Osteocyte (in vitro differentiated cells): ENCODE measurements at places on chromosomes 12 and 14.

- DNase-seq: no peak
Observed at GRCh38 chr14:34175574-34175973, 224.7 kb upstream of the EGLN3 start.

GRCh38 chr14:96039633-96040311 lies 610 bp downstream of the C14orf132 start:
- DNase-seq: no peak

DNA sequence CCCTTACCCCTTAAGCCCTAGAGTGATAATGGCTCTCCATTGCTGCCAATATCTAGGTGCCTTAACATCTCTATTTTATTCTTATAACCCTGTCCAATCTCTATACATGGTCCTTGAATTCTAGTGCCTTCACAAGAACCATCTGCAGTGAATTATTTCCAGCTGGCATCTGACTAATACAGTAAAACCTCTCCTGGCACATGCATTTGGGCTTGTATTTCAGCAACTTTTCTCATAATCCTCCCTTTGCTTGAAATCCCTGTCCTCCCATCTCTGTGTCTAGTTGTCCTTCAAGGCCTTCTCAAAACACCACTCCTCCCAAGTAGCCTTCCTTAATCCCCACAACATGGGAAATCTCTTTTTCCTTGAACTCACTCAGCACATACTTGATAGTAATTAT lies 14.2 kb upstream of the HMGA2 start:
- DNase-seq: no peak

DNA sequence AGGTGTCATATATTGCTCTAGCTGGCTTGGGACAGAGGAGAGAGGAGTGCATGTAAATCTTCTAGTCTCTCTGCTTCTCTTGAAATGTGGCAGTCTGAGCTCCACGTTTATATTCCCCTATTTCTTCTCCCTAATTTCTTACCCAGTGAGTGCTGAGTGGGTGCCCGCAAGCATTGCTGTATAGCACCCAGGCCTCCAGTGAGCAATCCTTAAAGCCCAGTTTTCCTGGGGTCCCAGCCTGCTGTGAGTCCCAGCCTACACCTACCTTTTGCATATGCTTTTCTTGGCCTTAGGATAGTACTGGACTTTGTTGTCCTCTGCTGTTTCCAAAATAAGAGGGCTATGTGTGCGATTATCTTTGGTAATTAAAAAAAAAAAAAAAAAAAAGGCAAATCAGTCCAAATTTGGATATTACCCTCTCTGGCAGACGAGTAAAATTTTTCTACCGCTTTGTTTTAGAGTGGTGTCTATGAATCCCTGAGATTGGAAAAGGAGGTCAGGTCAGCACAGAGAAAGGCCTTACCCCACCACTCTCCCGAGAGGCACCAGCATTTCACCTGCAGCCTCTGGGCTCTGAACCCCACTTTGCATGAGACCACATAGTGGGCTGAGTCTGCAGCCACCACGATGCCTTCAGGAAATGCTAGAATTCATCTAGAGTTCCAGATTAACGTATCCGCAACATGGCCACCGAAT lies 1.1 kb downstream of the MGST1 start:
- DNase-seq: no peak

GRCh38 chr14:59630288-59630963 lies 53.8 kb upstream of the CCDC175 start:
- DNase-seq: no peak

DNA sequence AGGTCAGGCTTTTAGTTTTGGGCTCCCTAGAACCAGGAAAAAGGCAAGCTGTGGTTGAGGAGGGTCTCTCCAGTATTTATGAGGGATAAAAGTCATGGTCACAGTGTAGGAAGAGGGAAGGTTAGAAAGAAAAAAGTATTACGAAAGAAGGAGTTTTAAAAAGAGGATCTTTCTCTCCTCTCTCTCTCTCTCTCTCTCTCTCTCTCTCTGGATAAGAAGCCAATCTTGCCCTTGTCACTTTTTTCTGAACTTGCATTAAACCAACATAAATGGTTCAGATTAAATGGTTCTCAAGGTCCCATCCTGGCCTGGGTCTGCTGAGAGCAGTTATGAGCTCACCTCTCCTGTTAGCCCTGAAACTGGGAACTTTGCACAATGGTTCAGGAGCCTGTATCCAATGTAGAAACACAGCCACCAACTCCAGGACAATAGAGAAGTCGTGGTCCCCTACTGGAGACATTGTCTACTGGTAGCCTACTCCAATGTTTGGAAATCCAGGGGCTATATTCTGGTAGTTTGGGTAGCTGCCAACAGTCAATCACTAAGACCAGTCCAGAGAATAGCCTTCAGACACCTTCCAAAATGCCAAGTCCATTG lies 131.9 kb downstream of the DAD1 start:
- DNase-seq: no peak
